ENCODE measurements at places on chromosomes 16 and 17.

- peak; percentile 34 for DNase-seq
These were observed 417.1 kb downstream of the TMEM114 start for GRCh38 chr16:8173111-8173644.

DNA sequence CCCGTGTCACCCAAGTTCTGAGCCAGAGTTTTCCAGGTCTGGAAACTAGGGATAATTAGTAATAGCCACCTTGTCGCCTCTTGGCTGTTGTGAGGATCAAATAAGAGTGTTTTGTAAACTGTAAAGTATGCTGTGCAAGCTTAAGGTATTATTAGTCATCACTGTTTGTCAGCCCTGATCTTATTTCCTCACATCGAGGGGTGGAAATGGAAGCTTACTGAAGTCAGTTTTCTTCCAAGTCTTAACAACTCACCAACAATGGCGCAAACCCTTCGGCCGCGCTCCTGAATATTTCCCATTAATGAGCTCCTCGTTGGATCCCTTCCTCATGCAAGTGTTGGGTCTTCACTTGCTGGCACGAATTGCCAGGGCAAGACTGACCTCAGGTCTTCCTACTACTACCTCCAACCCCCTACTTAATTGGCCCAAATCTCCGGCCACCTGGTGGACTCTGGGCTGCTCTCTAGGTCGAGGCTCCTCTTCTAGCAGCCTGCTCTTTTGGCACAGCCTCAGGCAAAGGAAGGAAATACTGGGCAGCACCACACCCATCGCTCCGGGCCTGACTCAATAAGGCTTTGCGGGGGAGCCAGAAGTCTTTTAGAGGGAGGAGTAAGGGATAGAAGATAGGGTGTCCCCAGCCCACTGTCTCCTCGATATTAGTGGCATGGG lies 885 bp upstream of the SLC35B1 start:
- DNase-seq = no peak

GRCh38 chr17:31549121-31549524 lies 157.6 kb downstream of the RAB11FIP4 start:
- DNase-seq = no peak

DNA sequence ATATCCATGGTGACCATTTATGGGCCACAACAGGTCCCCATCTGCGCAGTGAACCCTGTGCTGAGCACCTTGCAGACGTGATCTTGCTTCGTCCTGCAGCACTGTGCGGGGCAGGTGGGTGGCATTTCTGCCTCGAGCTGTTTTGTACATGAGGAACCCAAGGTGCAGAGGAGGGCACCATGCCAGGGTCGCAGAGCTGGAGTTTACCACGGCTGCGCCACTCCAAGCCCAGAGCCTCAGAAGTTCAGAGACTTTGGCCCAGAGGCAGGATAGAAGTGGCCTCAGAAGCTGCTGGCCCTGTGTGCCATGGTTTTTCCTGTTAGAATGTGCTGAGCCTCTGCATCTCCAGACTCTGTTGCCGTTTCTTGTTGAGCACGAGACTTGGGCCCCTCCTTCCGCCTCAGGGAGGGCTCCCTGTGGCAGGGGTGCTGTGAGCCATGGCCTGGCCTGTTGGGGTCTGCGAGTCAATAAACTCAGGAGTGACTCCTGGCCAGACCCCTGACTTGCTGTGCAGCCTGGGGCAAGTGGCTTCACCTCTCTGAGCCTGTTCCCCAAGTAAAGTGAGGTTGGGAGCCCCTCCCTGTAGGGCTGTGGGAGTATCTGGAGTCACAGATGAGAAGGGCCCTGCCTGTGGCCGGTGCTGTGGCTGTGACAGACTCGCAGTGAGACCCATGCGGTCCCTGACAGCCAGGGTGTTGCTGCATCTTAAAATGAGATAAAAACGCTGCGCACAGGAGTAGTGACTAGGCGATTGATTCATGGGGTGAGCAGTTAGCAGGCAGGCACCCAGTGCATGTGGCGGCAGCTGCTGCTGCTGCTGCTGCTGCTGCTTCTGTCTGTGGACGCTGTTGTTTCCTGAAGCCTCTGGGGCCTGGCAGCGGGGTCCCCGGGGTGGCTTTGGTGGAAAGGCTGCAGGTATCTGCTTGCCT lies 11.8 kb downstream of the MAP2K3 start:
- DNase-seq = no peak

GRCh38 chr16:25553711-25554436 lies 137.9 kb upstream of the HS3ST4 start:
- DNase-seq = no peak

- no peak for DNase-seq
These were observed 23.5 kb downstream of the TNRC6A start for GRCh38 chr16:24753000-24753399.
